ENCODE measurements at places on chromosomes 11 and 22. TPM values are rescaled to one million over a fixed set of nuclear protein-coding genes. Genes with fewer than 3 reads are reported as not detected.
A peak's percentile ranks its signal among the peaks of the same experiment; 100 is the strongest.

Gene SCGB1D2
- total RNA-seq, result not detected

Gene NCF4
- not detected for total RNA-seq

Gene SERPING1
- total RNA-seq, result 31.7 TPM

- no peak for DNase-seq
Measured at GRCh38 chr11:118129471-118130172, 23.0 kb downstream of the SCN4B start.

- no peak for DNase-seq
Measured at GRCh38 chr11:27697679-27698275, 2.5 kb downstream of the BDNF start.

GRCh38 chr11:33059331-33060007 lies 20.1 kb downstream of the TCP11L1 start:
- DNase-seq, result no peak

DNA sequence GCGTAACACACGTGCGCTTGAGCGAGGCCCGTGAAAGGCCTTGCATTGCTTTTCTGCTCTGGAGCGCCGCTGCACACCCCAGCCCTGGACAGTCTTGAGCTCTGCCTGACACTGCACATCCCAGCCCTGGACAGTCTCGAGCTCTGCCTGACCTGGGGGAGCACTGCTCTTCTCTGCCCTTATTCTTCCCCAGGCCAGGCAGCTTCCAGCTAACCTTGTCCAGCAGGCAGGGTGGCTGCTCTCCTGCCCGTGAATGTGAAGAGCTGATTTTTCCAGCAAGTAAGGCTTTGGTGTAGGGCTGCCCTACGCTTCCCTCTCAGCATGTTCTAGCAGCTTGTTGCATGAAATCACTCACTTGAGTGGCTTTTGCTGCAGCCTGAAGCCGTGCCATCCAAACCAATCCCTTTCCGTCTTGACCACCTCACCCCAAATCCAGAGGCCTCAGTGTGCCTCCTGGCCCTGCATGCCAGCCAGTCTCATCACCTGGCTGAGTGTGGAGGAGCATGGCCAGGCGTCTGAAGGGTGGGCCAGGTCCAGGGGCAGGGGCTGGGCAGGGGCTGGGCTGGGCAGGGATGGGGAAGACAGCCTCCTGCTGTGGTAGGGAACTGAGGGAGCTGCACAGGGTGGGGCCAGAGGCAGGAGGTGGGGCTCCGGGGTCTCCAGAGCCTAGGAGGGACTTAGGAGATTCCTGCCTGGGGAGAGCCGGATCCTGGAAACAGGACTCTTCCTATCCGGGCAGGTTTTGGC lies 89.5 kb upstream of the B3GAT1 start:
- no peak for DNase-seq

DNA sequence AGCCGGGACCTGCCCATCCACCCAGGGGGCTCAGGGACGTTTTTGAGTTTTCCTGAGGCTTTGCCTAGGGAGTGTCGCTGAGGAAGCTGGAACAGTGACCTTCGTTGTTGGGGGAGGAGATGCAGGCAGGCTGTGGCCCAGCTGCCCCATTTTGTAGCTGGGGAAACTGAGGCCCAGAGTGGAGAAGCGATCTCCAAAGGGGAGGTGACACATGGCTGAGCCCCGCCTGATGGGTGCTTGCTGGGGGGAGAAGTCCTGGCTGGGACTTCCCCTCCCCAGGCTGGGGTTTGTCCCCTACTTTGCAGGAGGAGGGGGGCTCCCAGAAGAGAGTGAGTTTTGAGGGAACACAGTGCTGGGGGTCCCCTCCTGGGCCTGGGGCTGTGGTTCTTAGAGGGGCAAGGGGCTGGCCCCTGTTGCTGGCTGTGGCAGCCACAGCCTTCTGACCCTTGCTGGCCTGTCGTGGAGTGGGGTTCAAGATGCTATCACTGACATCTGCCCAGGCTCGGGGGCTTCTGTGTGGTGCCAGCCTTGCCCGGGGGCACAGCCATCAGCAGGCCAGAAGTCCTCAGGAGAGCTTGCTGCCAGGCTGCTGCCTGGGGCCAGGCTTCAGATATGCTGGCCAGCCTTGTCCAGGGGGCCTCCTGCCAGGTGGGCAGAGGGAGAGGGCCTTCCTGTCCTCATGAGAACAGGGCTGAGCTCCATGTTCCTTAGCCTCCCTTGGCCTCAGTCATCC lies 21.4 kb downstream of the KCNQ1 start:
- DNase-seq, result no peak

Gene ROBO4
- 0.07 TPM for total RNA-seq

Gene MAPK8IP2
- total RNA-seq, result 30.4 TPM

Gene VSIG2
- not detected for total RNA-seq

DNA sequence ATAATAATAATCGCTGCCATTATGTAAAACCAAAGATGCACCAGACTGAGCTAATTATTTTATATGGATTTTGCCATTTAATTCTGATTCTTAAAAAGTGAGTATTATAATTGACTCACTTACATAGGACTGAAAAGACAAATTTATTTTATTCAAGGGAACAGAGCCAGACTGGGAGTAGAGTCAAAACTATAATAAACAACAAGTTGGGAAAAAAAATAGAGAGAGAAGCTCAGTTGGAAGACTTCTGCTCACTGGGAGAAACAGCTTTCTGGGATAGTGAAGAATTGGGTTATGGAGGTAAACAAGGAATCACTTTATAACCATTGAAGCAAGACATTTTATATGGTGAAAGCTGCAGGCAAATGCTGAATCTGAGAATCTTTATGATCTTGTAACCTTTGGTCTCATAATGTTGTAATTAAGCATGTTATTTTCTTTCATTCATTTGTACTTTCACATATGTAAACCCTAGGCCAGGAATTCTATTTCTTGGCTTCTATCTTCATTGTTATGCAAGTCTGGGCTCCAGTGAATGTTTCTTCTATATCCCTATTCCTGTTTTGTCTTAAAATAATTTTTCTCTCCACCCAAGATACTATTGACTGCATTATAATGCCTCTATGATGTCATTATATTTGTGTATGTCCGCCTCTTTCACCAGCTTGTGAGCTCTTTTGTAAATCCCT lies 725.3 kb upstream of the CCDC179 start:
- no peak for DNase-seq

Gene OR8J1
- total RNA-seq, result not detected

Gene OR8A1
- total RNA-seq, result not detected

DNA sequence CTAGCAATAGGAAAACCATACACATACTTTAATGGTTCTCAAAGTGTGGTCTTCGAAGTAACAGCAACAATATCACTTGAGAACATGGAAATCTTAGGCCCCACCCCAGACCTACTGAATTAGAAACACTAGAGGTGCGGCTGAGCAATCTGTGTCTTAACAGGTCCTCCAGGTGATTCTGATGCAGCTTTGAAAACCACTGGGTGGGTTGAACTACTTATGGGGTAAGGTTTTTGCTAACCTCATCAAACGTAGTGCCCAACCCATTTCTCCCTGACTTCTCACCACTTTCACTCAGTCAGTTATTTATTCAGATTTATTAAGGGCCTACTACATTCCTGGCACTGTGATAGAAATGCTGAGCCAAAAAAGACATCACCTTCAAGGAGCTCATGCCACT lies 3.7 kb downstream of the MPZL2 start:
- DNase-seq, result no peak

GRCh38 chr11:126061707-126062678 lies 673 bp downstream of the CDON start:
- peak; percentile 28 for DNase-seq

Gene RASSF7
- total RNA-seq, result 7.3 TPM

Gene SERGEF
- total RNA-seq, result 41.6 TPM

Gene APBB1
- 90.0 TPM for total RNA-seq

- DNase-seq, result no peak
Measured at GRCh38 chr22:19599626-19600243, 75.5 kb upstream of the CLDN5 start.

Gene ZNF74
- total RNA-seq, result 54.2 TPM

- DNase-seq, result no peak
Measured at GRCh38 chr22:21939461-21939913, 13.2 kb downstream of the PPM1F start.

DNA sequence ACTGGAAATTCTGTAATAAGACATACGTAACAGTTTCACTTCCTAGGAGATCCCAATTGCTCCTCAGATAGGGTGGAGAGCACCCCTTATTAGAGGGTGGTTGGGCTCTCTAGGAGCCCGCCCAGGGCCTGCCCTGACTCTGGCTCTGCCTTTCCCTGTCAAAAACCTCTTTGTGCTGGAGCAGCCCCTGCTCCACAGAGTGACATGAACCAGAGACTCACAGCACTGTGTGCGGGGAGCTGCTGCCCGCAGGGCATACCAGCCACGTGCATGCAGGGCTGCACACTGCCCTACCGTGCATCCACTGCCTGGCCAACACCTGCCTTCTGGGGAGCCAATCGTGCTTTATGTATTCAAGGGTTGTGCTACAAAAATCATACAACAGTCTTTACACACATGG lies 24.3 kb downstream of the KCNQ1OT1 start:
- no peak for DNase-seq

Gene SLC16A8
- 0.26 TPM for total RNA-seq

Gene SOX6
- 18.6 TPM for total RNA-seq

DNA sequence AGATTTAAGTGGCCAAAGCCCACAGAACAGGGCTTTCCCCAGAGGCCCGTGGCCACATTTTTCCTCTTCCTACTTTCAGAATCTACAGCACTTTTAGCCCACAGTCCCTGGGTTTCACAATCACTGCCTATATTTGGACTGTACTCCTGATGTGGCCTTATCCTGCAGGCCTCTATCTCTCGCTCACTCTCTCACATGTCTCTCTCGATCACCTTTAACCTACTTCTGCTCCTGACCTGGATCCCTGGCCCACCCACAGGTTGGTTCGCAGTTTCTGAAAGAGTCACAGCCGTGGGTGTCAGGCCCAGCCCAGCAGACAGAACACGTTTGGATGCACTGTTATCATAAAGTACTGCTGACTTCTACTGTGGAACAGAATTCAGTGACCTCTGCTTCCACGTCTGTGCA lies 55.5 kb downstream of the LARGE1 start:
- DNase-seq, result no peak

Gene SLC35E4
- 4.5 TPM for total RNA-seq

GRCh38 chr11:11572386-11572785 lies 49.4 kb downstream of the GALNT18 start:
- DNase-seq, result no peak

GRCh38 chr11:98536023-98536422 lies 484.7 kb upstream of the CNTN5 start:
- no peak for DNase-seq

DNA sequence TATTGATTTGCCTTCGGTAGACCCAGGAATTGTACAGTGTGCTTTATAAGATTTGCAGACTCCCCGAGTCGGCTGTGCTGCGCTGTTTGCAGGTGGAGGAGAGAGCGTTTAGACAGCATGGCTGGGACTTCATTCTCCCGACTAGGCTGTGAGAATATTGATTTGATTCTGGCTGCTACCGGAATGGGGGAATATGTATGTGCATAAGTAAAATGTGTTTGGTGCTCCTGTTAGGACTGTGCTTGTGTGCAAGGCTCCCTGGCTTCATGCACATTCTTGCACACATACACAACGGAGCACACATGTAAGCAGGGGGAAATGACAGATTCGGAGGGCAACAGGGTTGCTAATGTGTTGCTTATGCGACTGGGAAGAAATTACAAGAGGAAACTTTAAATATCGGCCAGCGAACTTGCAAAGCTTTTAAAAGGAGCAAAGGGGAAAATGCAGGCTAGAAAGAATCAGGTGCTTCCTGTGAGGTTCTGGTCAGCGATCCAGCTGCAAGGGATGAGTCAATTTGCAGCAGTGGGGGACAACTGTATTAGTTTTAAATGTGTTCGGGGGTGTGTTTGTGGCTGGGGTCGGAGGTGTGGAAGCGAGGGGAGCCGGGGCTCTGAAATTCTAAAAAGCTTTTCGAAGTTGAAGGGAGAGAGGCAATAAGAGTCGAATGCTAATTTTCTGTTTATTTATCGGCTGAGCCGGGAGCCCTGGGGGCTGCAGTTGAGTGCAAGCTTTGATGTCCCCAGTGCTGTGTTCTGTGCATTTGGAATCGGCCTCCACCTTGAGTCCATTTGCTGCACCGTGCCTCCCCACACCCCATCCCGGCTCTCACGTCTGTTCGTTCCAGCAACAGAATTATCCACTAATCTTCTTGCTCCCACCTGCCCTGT lies 731 bp downstream of the NTM start:
- DNase-seq, result no peak

DNA sequence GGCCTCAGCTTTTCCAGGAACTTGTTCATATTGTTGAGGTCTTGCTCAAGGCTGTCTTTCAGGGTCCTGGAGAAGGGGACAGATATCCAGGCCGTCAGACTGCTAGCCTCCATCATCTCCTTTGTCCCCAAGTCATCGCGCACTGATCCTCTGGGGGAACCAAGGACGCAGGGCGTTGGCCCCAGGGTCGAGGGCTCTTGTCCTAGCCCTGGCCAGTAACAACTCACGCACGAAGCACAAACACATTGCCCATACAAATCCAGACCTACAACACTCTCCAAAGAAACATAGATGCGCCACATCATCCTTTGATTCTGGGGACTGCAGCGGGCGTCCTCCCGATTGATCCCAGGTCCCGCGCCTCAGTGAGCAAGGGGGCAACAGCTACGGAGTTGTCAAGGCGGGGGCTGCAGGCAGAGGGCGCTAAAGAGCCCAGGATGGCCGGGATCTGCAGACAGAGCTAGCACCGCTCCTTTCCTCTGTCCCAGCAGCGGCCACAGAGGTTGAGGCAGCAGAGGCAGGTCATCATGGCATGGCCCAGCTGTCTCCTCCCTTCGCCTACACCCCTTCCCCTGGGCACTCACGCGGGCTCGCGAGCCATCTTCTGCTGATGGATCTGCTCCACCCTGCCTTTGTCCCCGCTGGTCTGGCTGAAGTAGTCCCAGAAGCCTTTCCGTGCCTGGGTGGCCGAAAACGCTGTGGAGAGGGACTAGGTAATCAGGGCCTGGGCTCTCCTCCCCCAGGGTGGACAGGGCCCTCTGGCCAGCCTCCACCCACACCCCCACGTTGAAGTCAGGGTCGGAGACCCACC lies 472 bp downstream of the APOA5 start:
- peak; percentile 91 for DNase-seq

- no peak for DNase-seq
Measured at GRCh38 chr11:5065027-5065426, 4.3 kb upstream of the OR52E1 start.

DNA sequence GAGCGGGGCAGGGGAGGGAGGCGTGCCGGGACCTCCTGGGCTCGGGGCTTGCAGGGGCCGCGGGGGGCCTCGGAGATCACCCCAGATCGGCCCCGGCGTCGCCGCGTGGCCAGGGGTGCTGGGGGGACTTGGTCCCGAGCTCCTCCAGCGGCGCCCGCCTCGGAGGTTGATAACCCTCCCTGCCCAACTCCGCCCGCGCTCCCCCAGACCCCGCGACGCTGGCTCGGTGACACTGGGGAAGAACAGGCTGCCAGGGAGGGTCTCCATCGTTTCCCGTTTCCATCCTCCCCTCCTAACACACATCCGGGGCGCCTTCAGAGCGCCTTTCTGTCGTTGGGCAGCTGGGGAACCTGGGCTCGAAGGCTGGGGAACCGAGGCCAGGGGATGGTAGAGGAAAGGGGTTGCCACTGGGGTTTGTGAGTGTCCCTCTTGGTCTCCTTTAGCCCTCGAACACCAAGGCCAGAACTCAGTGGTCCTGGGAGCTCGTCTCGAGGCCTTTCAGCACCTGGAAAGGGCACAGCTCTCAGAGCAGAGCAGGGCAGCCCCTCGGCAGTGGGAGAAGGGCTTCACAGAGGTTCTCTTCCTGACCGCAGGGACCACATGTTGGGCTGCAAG lies 431 bp downstream of the SLC37A2 start:
- DNase-seq, result no peak

Gene NRIP3
- total RNA-seq, result 1.7 TPM

- no peak for DNase-seq
Measured at GRCh38 chr11:43942662-43943371, 380 bp downstream of the C11orf96 start.

Measured in neural crest cell (in vitro differentiated cells).